ENCODE measurements at places on chromosomes 4 and X. TPM values are rescaled to one million over a fixed set of nuclear protein-coding genes. Genes with fewer than 3 reads are reported as not detected.

Gene GSX2
- not detected for total RNA-seq

Gene PWWP3B
- total RNA-seq = 3.4 TPM

Gene TSPAN6
- total RNA-seq = 3.3 TPM

Gene CFAP299
- total RNA-seq = not detected

Gene EBP
- total RNA-seq = 5.7 TPM

Gene HDX
- total RNA-seq = 0.46 TPM

Gene CCDC149
- 8.0 TPM for total RNA-seq

Gene PCDH18
- 2.8 TPM for total RNA-seq

Gene KCNE5
- 0.64 TPM for total RNA-seq

Gene VSIG4
- 13.4 TPM for total RNA-seq

Gene GLA
- 5.4 TPM for total RNA-seq

Gene CTSO
- 4.2 TPM for total RNA-seq

Gene RHOXF2
- not detected for total RNA-seq

Gene CENPVL3
- not detected for total RNA-seq

Gene STBD1
- total RNA-seq = 59.7 TPM

Gene PRR32
- 7.9 TPM for total RNA-seq

Gene YY2
- total RNA-seq = 1.8 TPM

Gene OTUD6A
- not detected for total RNA-seq

Gene SPANXA1
- not detected for total RNA-seq

Gene DDIT4L
- 286 TPM for total RNA-seq

Gene GC
- total RNA-seq = 0.18 TPM

Gene USP17L25
- not detected for total RNA-seq

Gene TMPRSS11A
- not detected for total RNA-seq
